CD4-positive, alpha-beta T cell treated with Interleukin-17A for 1 hour (primary cell): ENCODE measurements at places on chromosomes 1 and 21.

- no peak for DNase-seq
These were observed 6.4 kb upstream of the AGL start for GRCh38 chr1:99843760-99844159.

DNA sequence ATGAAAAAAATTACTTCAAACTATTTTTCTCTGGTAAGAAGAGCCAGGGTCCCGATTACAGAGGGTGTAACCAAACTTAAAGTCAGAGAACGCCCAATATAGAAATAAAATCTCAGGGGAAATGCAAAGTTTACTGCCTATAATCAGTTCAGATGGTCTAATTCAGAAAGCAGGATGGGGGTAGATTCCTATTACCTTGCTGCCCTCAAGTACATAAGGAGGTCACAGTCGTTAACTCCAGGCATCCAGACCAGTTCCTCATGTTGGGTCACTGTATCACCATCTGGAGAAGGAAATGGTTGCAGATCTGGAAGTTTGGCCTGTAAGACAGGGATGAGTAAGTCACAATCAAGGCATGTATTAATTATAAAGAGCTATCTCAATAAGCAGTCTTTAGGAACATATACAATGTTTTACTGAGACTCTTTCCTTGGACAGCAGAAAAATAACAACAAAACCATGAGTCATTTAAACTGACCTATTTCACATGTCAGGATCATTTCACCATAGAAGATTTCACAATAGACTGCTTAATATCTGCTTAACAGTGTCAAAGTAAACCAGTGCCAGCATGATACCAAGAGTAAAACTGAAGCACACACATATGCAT is 179.4 kb downstream of the SLC45A1 start:
- DNase-seq: no peak

DNA sequence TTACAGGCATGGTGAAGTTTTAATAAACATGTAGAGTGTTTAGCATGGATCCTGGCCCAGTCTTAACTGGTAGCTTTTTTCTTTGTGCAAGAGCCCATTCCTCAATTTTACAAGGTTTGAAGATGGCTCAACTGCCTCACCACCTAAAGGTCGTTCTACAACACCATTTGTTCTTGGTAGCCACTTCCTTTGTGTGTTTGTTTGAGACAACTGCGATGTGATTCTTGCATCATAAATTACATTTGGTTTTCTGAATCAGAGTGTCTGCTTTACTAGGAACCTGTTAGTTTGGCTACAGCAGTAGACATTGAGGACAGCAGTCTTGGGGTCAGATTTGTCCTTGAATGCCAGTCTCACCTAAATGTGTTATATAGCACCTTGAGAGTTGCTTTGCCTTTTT is 3.3 kb downstream of the PLEKHM2 start:
- no peak for DNase-seq

DNA sequence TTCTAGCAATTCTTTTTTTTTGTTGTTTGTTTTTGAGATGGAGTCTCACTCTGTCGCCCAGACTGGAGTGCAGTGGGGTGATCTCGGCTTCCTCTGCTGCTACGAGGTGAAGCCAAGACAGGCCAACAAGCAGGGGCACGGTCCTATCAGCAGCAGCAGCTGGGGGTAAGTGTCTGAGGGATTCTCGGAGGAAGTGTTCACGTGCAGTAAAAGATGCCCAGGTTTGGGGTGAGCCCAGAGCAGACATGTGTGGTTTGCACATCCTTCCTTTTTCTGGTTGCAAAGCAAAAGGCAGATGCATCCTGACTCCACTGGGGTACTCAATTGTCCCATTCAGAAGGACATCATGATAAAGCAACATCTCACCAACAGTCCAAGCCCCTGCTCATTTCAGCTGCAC is 27.7 kb downstream of the PIGP start:
- peak; percentile 7 for DNase-seq

- no peak for DNase-seq
These were observed 37.9 kb upstream of the EDEM3 start for GRCh38 chr1:184792450-184792969.

GRCh38 chr1:66275083-66275482 is 258.9 kb upstream of the SGIP1 start:
- DNase-seq: peak; percentile 66

- DNase-seq: no peak
These were observed 223.1 kb downstream of the RPS6KC1 start for GRCh38 chr1:213274140-213274539.

- no peak for DNase-seq
These were observed 16.0 kb upstream of the S100A10 start for GRCh38 chr1:152009691-152010090.

GRCh38 chr1:89732206-89732605 is 88.6 kb upstream of the LRRC8D start:
- no peak for DNase-seq

DNA sequence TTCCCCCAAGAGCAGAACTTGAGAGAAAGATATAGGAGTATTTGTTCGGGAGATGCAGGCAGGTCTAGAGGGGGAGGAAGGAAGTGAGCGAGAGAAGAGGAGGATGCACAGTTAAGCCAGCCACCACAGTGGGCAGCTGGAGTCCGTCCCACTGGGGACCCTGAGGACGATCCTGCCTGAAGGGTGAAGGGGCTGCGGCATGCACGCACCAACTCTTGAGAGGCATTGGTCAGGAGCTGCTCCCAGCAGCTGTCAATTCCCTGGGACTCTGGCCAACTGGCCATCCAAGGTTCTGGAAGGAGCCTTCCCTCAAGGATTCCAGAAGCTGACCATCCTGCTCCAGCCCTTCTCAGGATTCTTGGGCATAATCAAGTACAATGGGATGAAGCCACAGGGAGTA is 246.9 kb downstream of the MATN1 start:
- DNase-seq: no peak

- DNase-seq: peak; percentile 74
These were observed 123.5 kb downstream of the PTPN14 start for GRCh38 chr1:214427871-214428277.

DNA sequence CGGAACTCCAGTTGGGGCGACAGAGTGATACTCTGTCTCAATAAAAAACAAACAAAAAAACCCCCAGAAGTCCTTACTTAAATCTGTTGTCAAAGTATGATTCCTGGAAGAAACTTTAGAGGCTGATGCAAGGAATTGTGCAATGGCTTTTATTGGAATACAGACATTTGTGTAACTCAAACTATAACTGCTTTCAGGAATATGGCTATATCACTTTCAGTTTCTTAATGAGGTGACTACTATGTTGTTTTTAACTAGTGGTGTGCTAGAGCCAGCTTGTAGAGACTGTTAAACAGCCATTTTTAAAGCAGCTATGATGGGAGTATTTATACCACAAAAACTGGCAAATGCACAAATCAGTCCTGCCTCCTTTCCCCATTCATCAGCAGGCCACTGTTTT is 22.7 kb upstream of the DNAJC28 start:
- no peak for DNase-seq

GRCh38 chr1:243513726-243514491 is 258.1 kb downstream of the SDCCAG8 start:
- no peak for DNase-seq

- no peak for DNase-seq
These were observed 13.0 kb upstream of the IL10 start for GRCh38 chr1:206785182-206785765.
